ENCODE measurements at places on chromosomes 5 and 9.
A peak's percentile ranks its signal among the peaks of the same experiment; 100 is the strongest.

DNA sequence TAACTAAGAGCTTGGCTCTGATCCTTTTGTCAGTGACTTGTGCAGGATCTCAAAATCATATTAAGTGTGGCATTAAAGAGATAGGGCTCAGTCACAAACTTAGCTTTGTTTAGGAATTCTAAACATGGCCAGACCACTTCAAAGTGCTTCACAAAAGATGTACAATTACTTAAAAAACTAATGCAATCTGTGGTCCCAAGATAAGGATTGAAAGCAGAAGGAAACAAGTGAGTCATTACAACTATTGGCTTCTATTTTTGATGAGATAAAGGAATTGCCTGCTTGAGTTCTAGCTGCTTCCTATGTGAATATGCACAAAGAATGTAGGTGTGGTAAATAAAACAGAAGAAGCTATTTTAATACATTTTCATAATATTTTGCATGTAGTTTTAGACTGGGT, 44.9 kb upstream of the SLC12A2 start:
- no peak for DNase-seq

- DNase-seq = no peak
Observed at GRCh38 chr5:53362521-53362941, 117.9 kb upstream of the FST start.

DNA sequence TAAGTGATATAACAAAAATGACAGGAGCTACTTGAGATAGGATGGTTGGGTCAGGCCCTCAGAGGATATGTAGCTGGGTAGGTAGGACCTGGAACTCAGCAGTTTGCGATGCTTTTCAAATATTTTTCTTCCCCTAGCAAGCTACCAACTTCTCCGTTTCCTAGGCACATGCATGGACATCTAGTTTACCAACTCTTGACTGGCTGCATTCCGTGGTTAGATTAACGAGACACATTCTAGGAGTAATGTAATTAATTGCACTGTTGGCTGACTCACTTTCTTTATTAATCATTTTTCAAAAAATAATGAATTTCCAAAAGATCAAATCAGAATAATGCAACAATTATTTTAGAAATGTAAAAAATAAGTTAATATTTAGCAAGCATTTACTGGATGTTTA, 95.9 kb downstream of the MACIR start:
- no peak for DNase-seq

- DNase-seq = no peak
Observed at GRCh38 chr9:10586407-10586806, 26.4 kb downstream of the PTPRD start.

GRCh38 chr9:137878146-137878941, 762 bp downstream of the CACNA1B start:
- peak; percentile 63 for DNase-seq

DNA sequence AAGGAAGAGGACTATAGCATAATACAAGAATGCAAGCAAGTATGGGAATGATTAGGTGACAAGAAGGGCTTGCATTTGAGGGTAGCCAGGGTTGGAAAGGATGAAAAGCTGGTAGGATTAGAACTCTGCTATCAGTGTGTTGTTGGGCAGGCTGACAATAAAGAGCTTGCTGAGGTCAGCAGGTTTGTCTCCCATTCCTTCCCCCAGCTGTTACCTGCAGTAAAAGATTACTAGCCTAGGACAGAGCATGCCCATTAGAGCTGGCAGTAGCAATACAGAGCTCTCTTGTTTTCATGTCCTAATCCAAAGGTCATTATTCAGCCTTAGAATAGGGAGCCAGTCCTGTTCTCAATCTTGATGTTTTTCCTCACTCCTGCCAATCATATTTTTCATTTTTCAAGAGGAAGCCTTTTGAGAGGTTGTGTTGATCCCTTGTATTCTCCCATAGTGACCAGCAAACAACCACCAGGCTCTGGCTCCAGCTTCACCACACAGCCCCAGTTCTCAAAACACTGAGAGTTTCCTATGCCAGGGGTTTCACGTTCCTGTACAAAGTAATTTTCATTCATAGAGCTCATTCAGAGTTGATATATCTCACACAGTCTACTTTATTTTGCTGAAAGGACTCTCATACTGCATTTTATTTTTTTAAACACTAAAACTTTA, 71.7 kb downstream of the OR2K2 start:
- no peak for DNase-seq

DNA sequence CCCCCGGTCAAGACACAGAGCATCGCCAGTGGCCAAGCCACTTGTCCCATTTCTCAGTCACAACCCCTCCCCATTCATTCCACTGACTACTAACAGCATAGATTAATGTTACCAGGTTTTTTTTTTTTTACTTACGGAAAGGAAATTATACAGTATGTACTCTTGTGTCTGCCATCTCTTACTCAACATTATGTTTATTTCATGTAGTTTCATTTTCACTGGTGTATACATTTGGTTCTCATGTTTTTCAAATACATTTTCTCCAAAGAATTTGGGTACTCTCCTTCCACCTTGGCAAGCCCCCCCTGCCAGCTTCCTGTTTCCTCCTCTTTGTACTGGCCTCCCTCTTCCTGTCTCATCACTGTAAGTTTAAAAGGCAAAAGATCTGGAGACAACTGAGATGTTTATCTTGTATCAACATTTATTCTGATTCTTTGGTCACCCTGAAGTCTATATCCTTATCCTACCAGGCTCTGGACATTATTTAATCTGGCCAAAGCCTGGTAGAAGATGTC, 207.3 kb downstream of the SAXO1 start:
- no peak for DNase-seq

GRCh38 chr5:9165546-9165945, 380.3 kb downstream of the SEMA5A start:
- no peak for DNase-seq

GRCh38 chr9:134418354-134418753, 92.1 kb downstream of the RXRA start:
- DNase-seq = no peak

GRCh38 chr9:93976973-93977372, 21.8 kb upstream of the BARX1 start:
- no peak for DNase-seq

- DNase-seq = no peak
Observed at GRCh38 chr9:114480746-114481435, 24.4 kb downstream of the WHRN start.

- DNase-seq = no peak
Observed at GRCh38 chr9:115362101-115362500, 244.1 kb upstream of the TNC start.

- no peak for DNase-seq
Observed at GRCh38 chr9:1839909-1840308, 175.2 kb upstream of the SMARCA2 start.

DNA sequence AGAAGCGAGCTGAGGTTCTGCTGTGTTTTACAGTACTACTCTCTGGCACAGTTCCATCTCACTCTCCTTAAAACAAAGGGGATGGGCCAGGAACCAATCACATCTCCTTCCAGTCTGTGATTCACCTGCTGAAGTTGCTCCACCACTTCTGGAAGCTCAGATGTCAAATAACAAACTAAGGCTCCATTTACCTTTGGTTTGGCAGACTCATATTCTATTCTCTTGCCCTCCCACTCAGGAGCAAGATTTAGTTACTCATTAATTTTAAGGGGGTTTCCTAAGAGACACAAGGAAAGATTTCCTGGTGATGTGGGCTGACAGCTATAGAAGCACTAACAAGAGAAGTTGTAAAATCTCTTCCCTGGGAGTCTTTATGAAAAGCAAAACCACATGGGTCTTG, 37.8 kb upstream of the KIF2A start:
- no peak for DNase-seq

DNA sequence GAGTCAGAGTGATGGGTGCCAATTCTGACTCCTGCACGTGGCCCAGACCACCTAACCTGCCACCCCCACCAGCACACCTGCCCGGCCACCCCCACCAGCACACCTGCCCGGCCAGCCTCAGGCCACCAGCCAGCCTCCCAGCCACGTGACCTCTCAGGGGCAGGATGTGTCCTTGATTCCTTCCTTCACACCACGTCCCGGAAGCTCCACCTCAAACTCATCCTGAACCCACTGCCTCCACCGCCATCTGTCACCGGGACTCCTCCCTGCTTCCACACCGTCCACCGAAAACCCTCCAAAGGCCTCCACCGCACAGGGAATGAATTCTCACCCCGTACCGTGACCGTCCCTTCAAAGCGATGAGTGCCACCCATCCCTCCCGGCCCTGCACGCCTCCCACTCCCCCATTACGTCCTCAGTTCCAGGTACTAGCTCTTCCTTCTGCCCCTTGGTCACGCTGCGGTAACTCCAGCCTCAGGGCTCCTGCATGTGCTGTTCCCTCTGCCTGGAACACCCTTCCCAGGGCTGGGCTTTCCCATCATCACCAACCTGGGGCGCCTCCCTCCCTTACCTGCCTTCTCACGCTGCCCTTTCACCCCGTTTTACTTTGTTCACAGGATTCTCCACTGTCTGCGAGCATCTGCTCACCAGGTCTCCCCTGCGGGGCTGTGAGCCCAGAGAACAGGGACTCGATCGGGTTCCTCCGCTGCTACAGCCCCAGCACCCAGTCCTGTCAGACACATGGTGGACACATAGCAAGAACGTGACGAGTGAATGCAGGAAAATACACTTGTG, 82.9 kb downstream of the ADAMTS2 start:
- DNase-seq = no peak

DNA sequence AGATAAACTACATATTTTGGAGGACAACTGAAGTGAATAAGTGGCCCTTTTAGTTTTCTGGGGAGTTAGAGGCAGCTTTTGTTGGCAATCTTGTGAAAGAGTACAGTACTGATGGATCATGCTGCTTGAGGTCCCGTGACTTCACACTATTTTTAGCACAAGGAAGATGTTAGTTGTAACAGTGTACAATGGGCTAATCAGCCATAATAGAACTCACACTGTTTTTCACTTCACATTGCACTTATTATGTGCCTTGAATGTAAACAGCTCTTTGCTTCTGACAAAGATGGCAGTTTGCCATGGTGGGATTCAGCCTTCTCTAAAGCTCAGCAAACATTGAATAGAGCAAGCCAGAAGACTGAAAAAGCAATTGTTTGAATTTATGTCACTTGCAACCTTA, 176.7 kb upstream of the ZNF608 start:
- DNase-seq = no peak

DNA sequence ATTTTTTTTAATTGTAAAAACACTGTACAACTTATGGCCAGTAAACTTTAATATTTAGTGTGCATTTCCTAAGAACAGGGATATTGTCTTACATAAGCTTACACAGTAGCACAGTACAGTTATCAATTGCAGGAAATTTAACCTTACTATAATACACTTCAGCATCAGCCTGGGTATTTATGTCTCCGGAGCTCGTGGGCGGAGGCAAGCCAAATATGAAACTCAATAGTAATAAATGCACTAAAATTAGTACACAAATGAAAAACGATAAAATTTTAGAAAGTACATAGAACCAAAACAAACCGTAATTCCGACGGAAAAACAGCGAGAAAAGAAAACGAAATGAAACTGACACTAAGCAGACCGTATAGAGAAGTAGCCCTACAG, 91.2 kb downstream of the ANXA2R start:
- no peak for DNase-seq

DNA sequence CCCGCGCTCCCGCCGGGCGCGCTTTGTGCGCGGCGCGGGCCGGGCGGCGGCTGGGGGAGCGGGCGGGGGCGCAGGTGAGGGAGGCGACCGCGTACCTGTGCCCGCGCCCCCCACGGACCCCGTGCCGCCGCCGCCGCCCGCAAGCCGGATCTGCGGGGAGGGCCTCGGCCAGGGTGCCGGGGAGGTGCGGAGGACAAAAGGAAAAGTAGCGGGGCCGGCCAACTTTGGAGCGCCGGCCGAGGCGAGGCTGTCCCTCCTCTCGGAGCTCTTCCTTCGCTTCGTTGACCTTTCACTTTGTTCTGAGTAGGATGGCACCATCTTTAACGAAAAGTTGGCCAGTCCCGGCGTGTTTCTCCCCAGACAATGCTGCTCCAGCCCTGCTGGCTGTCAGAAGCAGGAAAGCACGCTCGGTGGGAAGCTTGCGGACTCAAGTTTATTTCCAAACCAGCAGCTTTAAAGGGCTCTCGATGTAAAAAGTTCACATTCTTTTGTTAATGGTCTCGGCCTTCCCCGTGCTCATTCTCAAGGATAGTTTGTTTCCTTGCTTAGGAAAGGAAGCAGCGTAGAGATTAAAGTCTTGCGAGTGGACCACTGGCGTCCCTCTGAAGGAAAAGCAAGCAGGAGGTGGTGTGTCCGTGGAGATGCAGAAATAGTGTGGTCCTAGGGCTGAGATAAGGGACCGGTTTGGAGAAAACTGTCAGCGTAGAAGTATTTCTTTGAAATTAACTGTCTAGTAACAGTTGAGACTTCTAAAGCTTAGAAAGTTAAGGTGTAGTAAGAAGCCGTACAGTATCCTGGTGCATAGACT, 639 bp downstream of the EHMT1 start:
- no peak for DNase-seq

- no peak for DNase-seq
Observed at GRCh38 chr9:115148721-115149120, 30.8 kb upstream of the TNC start.

GRCh38 chr5:145105384-145105783, 729.8 kb downstream of the PRELID2 start:
- DNase-seq = no peak

- DNase-seq = peak; percentile 54
Observed at GRCh38 chr9:128160603-128160987, 530 bp downstream of the BBLN start.

- DNase-seq = no peak
Observed at GRCh38 chr5:124736805-124737188, 9.6 kb downstream of the ZNF608 start.

Data from WERI-Rb-1 (cell line).